ENCODE measurements at places on chromosomes 12 and 14.

DNA sequence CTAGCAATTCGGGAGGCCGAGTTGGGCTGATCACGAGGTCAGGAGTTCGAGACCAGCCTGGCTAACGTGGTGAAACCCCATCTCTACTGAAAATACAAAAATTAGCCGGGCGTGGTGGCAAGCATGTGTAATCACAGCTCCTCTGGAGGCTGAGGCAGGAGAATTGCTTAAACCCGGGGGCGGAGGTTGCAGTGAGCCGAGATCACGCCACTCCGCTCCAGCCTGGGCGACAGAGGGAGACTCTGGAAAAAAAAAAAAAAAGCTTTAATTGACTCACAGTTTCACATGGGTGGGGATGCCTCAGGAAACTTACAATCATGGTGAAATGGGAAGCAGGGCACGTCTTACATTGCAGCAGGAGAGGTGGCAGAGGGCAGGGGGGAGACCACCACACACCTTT is 30.6 kb upstream of the SLC2A3 start:
- DNase-seq: no peak

DNA sequence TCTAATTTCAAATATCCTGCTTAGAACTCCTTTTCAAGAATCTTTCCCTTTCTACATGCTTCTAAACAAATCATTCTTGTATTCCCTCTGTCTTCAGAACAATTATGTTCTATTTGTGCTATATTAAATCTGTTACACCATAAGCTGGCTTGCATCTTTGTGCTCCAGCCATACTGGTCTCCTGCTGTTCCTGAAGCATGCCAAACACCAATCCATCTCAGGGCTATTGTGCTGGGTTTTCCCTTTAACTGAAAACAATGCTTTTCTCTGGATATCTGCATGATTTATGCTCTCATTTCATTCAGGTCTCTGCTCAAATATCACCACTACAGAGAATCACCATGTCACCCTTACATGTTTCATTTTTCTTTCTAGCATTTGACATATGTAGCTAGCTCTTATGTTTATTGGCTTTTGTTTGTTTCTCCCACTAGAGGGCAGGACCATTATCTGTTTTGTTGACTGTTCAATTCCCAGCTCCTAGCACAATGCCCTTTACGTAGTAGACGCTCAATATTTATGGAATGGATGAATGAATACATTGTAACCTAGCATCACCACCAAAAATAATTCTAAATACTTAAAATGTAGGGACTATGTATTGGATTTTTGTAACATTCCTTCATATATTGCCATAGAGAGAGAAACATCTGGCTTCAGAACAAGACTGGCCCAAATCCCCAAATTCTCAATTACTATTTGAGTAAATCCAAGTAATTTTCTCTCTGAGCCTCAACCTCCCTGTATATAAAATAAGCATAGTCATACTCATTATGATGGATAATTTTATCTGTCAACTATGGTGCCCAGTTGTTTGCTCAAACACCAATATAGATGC is 302.0 kb upstream of the SYT1 start:
- DNase-seq: no peak

DNA sequence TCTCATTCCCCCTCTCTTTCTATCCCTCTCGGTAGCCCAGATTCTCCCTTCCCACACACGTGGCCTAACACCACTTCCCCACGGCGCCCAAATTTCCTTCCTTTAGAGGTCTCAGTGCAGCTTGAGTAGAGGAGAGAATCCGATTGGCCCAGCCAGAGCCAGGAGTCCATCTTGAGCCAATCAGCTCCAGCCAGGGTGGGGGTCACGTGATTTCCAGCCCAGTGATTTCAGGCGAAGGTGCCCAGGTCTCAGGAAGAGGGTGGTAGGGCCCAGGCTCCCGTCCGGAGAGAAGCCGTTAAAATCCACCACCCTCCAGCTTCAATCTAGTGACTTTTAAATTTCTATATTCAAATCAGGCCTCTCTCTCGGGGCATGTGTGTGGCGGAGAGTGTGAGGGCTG is 45.2 kb upstream of the MYL2 start:
- DNase-seq: no peak

DNA sequence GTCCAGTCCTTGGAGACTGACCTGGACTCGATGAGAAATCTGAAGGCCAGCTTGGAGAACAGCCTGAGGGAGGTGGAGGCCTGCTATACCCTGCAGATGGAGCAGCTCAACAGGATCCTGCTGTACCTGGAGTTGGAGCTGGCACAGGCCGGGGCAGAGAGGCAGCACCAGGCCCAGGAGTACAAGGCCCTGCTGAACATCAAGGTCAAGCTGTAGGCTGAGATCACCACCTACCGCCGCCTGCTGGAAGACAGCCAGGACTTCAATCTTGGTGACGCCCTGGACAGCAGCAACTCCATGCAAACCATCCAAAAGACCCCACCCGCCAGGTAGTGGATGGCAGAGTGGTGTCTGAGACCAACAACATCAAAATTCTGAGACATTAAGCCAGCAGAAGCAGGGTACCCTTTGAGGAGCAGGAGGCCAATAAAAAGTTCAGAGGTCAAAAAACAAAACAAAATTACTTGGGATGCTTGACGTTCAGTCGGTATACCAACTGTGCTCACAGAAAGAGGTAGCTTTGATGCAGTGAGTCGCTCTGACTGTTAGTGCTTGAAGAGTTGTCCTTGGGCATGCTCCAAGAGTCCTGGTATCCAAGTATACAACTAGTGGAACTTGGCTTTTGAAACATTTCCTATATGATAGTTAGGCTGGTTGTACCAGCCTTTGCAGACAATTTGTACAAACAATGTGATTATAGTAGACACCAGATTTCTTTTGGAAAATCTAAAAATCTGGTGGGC is 4.8 kb downstream of the MED6 start:
- DNase-seq: no peak

DNA sequence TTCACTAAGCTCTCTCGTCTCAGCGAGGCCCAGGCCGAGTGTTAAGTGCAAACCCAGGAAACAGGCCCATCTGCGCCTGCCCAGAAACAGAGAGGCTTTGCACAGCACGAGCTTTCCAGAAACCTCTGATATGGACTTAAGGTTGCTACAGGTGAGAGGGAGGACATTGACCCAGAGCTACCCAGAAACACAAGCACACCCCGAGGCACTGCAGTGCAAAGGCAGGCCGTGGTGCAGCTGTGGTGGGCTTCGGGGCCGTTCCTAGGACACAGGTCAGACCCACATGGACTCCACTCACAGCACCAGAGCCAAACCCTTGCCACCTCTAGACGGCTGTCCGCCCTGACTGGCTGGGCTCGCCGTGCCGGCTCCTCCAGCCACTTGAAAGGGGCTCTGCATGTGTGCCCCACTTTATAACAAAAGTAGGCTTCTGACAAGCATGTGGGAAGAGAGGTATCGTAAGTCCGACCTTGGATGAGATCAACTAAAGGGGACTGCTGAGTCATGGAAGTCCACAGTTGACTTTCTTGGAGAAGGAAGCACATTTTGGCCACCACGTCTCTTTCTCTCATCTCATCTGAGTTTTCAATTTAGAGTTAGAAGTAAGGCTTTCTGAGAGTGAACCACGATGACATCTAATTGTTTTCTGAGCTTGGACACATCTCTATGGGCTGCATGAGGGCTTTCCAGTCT is 38.2 kb downstream of the CACNA2D4 start:
- DNase-seq: no peak

DNA sequence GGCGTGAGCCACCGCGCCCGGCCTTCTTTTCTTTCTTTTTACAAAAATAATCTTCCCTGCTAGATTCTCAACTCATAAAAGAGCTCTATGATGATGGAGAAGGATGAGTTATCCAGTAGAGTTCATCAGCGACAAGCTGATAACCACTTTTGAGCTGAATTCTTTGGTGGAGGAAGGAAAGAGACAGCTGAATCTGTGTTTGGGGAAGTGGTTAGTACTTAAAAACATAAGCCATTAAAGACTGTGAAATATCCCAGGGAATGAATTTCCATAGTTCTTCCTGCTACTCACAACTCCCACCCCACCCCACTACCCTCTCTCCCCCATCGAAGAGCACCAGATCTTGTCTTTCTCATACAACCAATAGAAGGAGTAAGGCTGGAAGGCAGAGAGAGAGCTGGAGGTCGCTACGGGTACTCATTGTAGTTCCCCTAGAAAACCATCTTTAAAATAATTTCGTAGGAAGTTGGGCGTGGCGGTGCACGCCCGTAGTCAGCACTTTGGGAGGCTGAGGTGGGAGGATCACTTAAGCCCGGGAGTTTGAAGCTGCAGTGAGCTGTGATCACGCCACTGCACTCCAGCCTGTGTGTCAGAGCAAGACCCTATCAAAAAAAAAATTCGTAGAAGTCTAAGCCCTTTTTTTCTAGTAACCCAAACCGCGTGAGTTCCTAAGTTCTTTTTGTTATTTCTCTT is 647 bp upstream of the ESPL1 start:
- no peak for DNase-seq

GRCh38 chr14:95045106-95045701 is 112.1 kb downstream of the DICER1 start:
- DNase-seq: no peak

- DNase-seq: no peak
Observed at GRCh38 chr12:66808606-66809005, 129.7 kb upstream of the GRIP1 start.

DNA sequence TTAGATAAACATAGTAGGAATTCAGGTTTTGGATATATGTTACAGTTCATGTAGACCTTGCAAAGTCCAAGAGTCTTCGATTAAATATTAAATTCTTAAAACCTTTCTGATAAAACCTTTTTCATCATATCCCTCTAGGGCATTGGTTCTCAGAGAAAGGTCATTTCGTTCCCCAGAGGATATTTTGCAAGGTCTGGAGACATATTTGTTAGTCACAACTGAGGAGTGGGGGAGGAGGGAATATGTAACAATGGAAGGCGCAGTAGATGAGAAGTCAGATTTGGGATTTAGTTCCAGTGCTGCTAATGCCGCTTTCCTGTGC is 5.3 kb downstream of the TMEM253 start:
- DNase-seq: no peak

GRCh38 chr12:91722072-91722471 is 423.6 kb downstream of the BTG1 start:
- DNase-seq: no peak

DNA sequence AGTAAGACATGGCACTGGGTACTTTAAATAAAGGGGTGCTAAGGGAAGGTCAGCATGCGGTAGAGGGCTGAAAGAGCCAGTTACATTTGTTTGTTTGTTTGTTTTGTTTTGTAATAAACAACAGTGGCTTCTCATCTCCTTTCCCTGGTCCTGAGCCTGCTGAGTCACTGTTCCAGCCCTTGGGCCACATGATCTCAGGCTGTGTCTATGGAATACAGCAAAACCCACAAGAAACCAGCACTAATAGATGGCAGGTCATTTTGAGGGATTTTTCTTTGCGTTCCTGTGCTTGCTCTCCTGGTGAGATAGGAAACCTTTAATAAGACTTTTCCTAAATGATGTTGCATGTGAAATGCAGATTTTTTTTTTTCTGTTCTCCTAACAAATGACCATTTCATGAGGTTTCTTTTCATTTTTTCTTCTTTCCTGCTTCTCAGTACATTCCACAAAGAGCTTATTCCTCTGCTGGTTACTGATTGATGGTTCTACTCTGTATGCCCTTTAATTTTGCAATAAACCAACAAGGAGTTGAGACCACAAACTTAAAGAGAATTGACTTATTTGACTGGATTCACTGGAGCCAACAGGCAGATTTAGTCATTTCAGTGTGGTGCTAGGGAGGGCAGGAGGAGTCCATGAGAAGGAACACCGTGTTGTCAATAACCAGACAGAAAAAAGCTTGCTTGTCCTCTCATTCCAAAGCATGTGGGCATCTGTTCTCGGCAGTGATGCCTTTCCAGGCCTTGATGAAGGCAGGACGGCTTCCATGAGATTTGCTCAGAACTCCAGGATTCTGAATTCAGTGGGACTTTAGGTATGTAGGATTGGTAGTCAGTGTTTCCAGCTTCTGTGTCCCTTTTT is 459.2 kb downstream of the RAD51B start:
- no peak for DNase-seq

- no peak for DNase-seq
Observed at GRCh38 chr14:55720796-55721195, 140.8 kb downstream of the KTN1 start.

- DNase-seq: no peak
Observed at GRCh38 chr14:75675265-75675960, 14.4 kb downstream of the TTLL5 start.

GRCh38 chr12:6936636-6937480 is 6.8 kb upstream of the RNU7-1 start:
- DNase-seq: no peak

DNA sequence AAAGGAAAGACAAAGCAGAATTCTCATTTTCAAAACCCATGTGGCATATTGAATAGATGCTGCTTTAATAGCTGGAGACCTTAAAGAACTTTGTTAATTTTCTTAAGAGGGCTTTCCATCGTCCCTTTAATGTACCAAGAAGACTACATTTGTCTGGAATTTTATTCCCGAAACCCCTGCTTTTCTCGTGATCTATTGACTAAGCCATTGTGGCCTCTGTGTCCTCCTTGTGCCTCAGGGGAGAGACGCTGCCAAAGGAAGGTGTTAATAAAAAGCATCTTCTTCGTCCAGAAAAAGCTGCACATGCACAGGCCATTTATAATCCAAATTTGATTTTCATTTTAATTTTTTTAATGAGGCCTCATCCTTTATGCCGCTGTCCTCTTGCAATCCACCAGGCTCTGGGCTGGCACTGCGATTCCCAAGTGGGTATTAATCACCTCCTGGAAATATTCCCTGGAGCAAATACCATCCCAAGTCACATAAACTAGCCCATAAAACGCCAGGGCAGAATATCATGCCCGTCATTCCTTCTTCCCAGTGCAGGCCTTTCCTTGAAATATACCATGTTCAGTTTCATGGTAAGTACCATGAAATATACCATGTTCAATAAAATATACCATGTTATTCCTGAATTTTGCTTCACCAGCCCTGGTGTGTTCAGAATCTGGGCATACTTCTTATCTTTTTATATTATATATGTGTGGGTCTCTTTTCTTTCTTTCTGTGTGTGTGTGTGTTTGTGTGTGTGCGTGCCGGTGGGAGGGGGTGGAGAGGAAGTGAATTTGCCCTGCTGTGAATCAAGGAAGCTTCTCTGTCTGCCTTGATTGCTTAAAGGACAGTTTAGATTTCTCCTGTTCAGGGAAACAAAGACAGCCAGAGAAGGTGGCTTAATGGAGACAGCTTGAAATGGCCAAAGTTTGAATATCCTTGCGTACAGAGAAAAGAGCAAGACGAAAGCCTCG is 147.6 kb downstream of the PHETA1 start:
- no peak for DNase-seq

- DNase-seq: no peak
Observed at GRCh38 chr12:19482551-19483109, 43.3 kb downstream of the AEBP2 start.

- no peak for DNase-seq
Observed at GRCh38 chr12:101209319-101210302, at the start of gene SLC5A8. TSS of gene SLC5A8 (minus strand) at chr12:101210238. CDS start at chr12:101209848, 390 bp downstream.

- peak; percentile 96 for DNase-seq
Observed at GRCh38 chr14:68939893-68940613, 39.0 kb downstream of the ACTN1 start.

DNA sequence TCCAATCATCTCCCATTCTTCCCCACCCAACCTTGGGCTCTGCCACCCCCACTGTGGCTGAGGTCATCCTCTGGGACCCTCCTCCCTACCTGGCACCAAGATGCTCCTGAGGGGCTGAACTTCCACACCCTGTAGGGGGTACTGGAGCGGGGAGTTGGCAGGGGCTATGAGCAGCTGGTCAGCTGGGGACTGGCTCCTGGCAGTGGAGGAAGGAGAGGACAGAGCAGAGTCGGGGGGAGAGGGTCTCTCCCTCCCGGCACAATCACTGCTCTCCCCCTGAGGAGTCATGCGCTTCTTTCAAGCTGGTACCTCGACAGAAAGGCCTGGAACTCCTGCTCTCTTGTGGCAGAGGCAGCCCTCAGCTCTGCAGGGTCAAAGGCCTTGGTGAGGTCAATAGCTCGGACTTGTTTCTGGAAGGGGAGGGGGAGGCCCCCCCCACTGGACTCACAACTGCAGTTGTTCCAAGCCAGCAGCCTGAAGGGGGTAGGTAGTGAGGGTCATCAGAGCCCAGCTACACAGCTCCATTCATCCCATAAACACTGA is 2.0 kb downstream of the B4GALNT1 start:
- DNase-seq: no peak
